Diencephalon (tissue), 1 donor: ENCODE measurements at places on chromosomes 12 and 14. TPM values are rescaled to one million over a fixed set of nuclear protein-coding genes. Genes with fewer than 3 reads are reported as not detected.

Gene KCNJ8
- total RNA-seq, result 7.2 TPM

Gene TAS2R9
- total RNA-seq, result 0.92 TPM

Gene PRKAB1
- total RNA-seq, result 17.8 TPM

Gene HNF1A
- total RNA-seq, result not detected

Gene ARMH4
- total RNA-seq, result 56.1 TPM

Gene CMKLR1
- total RNA-seq, result 2.8 TPM

Gene IKZF4
- total RNA-seq, result 3.7 TPM

Gene IRAK3
- 4.4 TPM for total RNA-seq

Gene KRT71
- total RNA-seq, result not detected

Gene ADSS1
- total RNA-seq, result 6.7 TPM

Gene KRT75
- total RNA-seq, result not detected

Gene ETFBKMT
- total RNA-seq, result 4.4 TPM

Gene ACSS3
- 9.2 TPM for total RNA-seq

Gene HOXC4
- not detected for total RNA-seq

Gene FAM186B
- not detected for total RNA-seq

Gene CCDC184
- total RNA-seq, result 30.9 TPM

Gene PTPRO
- total RNA-seq, result 126 TPM

Gene MYL2
- total RNA-seq, result not detected

Gene KCNA5
- 12.9 TPM for total RNA-seq

Gene ATL1
- 128 TPM for total RNA-seq

Gene SYCP3
- 0.46 TPM for total RNA-seq

Gene FIGNL2
- 1.2 TPM for total RNA-seq

Gene TSHR
- total RNA-seq, result 0.92 TPM

Gene KRT73
- not detected for total RNA-seq

Gene TDRD9
- total RNA-seq, result 4.4 TPM

Gene C12orf60
- total RNA-seq, result 3.7 TPM

Gene TAS2R8
- total RNA-seq, result 0.69 TPM

Gene SMAGP
- 1.4 TPM for total RNA-seq

Gene CMA1
- total RNA-seq, result not detected

Gene RPGRIP1
- total RNA-seq, result 0.69 TPM
